ENCODE measurements at places on chromosomes 12 and 14.

DNA sequence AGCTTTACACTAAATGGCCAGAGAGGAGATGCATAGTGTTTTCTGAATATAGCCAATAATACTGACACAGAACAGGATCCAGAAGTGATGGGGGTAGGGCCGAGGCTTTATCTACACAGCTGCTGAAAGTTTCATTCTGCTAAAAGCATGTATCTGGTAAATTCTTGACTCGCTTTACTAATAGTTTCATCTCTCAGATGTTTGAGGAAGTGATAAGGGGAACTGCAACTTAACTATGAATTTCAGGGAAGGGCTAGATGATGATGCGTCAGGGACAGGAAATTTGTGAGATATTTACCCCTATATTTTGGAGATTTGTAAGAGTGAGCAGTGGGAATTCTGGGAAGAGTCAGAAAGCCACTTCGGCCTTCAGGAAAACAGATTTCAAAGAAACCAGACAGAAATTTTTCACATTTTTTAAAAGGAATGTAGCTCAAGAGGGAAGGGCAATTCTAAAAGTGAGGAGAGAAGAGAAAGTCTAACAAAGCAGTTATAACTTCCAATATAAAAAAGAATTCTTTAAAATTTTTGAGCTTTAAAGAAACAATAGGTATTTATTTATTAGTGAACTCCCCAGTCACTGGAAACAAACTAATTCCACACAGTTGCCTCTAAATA, 243.1 kb downstream of the BCAT1 start:
- DNase-seq = no peak

GRCh38 chr12:26721800-26722199, 111.2 kb downstream of the ITPR2 start:
- DNase-seq = no peak

- no peak for DNase-seq
Measured at GRCh38 chr14:43361751-43362150, 1145.3 kb downstream of the FSCB start.

DNA sequence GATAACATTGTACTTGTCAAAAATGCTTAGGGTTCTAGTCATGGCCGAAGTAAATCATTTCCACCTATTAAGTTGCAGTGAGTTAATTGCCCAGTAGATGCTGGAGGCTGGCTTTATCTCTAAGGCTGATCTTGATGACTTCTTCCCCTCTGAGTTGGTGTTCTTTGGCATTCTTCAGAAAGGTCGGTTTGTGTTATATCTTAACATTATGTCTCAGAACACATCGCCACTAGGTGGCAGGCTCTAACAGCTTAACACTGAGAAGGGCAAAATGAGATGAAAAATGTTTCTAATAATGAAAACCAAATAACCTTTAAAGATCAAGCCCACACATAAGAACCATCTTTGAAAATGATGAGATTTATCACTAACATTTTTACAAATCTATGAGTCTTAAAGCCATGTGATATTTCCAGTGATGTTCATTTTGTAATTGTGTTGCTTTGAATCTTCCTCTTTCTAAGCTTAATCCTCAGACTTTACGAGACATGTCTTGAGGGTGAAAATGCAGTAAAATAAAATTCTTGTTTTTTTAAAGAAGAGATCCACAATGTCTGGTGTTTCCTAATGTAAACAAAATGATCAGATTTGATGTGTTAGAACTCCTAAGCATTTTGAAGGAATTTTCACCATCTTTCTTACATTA, 28.6 kb downstream of the SUDS3 start:
- DNase-seq = peak; percentile 52

DNA sequence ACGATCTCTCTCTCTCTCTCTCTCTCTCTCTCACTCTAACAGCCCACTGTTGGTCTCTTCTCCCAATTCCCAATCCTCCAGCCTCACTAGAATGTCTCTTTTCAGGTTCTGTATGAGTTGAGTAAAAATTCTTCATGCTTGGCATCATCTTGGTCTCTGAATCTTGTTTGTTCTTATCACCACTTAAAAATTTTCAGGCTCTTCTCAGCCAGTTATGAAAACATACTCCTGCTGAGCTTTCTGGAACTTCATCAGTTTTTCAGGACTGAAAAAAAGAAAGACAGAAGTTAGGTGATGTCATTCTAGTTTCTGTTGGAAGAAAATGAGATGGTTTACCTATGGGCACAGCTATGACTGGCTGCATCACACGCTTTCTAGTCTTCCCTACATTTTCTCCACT, 11.5 kb upstream of the IL22 start:
- no peak for DNase-seq

DNA sequence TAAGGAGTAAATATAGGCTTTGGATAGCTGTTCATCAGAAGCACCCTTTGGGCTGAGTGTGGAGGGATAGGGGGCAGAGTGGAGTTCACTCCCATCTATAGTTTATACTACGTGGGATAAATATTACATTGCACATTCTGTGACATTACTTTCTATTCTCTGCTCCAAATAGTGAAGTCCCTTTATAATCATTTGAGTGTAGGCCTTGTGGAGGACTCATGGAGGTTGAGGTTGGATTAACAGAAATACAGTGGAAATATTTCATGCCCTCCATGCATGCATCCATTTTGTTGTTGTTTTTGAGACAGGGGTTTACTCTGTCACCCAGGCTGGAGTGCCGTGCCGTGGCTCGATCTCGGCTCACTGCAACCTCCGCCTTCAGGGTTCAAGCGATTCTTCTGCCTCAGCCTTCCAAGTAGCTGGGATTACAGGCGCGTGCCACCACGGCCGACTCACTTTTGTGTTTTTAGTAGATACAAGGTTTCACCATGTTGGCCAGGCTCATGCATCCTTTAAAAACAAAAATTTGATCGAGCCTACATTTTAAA, 1.4 kb downstream of the CHPT1 start:
- no peak for DNase-seq

DNA sequence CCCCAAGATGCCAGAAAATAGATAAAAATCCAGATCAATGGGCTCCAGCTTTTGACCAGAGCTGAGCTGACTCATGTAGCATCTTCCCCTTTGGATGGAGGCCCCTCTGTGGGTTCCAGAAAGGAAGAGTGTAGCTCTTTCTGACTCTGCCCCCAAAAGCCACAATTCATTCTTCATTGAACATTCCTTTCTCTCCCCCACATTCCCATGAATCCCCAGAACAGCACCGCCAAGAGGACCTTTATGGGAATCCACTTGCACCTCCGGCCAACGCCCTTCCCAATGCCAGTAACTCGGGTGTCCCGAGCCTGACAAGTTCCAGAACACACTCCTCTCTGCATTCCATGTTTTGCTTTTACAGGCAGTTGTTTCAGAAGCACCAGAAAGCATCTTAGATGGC, 210.6 kb upstream of the DIO3 start:
- DNase-seq = no peak

DNA sequence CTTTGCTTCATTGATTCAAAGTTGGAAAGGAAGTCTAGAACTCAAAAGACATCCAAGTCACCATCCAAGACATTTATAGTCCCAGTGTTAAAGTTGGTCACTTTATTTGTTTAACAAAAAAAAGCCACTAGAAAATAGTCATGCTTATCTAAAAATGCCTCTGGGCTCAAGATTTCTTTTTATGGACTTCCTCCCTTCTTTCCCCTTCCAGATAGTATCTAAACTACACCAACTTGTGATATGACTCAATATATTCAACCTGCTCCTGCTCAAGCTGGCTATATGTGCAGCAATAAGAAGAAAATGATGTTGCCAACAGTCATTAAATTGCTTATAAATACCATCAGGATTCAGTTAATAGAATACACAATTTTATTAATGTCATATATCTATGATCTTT, 1177.1 kb downstream of the FLRT2 start:
- DNase-seq = no peak

GRCh38 chr14:64388533-64389285, 556 bp downstream of the MTHFD1 start:
- DNase-seq = no peak

GRCh38 chr12:124536641-124537040, 30.8 kb downstream of the NCOR2 start:
- DNase-seq = no peak

- no peak for DNase-seq
Measured at GRCh38 chr12:89789862-89790261, 81.2 kb upstream of the ATP2B1 start.

- DNase-seq = no peak
Measured at GRCh38 chr14:39474416-39474911, 42.2 kb upstream of the FBXO33 start.

DNA sequence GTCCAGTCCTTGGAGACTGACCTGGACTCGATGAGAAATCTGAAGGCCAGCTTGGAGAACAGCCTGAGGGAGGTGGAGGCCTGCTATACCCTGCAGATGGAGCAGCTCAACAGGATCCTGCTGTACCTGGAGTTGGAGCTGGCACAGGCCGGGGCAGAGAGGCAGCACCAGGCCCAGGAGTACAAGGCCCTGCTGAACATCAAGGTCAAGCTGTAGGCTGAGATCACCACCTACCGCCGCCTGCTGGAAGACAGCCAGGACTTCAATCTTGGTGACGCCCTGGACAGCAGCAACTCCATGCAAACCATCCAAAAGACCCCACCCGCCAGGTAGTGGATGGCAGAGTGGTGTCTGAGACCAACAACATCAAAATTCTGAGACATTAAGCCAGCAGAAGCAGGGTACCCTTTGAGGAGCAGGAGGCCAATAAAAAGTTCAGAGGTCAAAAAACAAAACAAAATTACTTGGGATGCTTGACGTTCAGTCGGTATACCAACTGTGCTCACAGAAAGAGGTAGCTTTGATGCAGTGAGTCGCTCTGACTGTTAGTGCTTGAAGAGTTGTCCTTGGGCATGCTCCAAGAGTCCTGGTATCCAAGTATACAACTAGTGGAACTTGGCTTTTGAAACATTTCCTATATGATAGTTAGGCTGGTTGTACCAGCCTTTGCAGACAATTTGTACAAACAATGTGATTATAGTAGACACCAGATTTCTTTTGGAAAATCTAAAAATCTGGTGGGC, 4.8 kb downstream of the MED6 start:
- no peak for DNase-seq

GRCh38 chr12:132660052-132660451, 27.1 kb downstream of the POLE start:
- no peak for DNase-seq
